ENCODE measurements at places on chromosomes 7 and 10. TPM values are rescaled to one million over a fixed set of nuclear protein-coding genes. Genes with fewer than 3 reads are reported as not detected.

GRCh38 chr7:19181634-19182033 is 36.4 kb upstream of the FERD3L start:
- no peaks in the 10 kb centered on the region for H3K27me3 ChIP-seq
- no peaks in the 10 kb centered on the region for H3K4me1 ChIP-seq
- no peak overlapping the region for H3K27ac ChIP-seq
- no peak overlapping the region for H3K4me3 ChIP-seq
- DNase-seq, result peak; percentile 30

GRCh38 chr10:66414943-66415342 is 510.9 kb upstream of the LRRTM3 start:
- no peaks in the 10 kb centered on the region for H3K36me3 ChIP-seq
- no peak overlapping the region for H3K4me3 ChIP-seq
- H3K4me1 ChIP-seq, result no peaks in the 10 kb centered on the region

GRCh38 chr7:151250181-151251132 is 2.0 kb upstream of the SMARCD3 start:
- H3K4me1 ChIP-seq, result peaks cover 42% of the 10 kb centered on the region
- DNase-seq, result no peak
- H3K4me3 ChIP-seq, result no peak overlapping the region
- no peak overlapping the region for H3K27ac ChIP-seq
- no peaks in the 10 kb centered on the region for H3K36me3 ChIP-seq

DNA sequence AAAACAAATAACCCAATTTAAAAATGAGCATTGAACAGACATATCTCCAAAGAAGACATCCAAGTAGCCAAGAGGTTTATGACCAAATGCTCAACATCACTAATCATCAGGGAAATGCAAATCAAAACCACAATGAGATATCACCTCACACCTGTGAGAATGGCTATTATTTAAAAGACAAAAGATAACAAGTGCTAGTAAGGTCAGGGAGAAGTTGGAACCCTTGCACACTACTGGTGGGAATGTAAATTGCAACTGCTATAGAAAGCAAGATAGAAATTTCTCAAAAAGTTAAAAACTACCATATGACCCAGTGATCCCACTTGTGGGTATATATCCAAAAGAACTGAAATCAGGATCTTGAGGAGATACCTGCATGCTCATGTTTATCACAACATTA is 49.5 kb downstream of the SGMS1 start:
- H3K27me3 ChIP-seq, result no peaks in the 10 kb centered on the region
- no peak overlapping the region for H3K4me3 ChIP-seq

DNA sequence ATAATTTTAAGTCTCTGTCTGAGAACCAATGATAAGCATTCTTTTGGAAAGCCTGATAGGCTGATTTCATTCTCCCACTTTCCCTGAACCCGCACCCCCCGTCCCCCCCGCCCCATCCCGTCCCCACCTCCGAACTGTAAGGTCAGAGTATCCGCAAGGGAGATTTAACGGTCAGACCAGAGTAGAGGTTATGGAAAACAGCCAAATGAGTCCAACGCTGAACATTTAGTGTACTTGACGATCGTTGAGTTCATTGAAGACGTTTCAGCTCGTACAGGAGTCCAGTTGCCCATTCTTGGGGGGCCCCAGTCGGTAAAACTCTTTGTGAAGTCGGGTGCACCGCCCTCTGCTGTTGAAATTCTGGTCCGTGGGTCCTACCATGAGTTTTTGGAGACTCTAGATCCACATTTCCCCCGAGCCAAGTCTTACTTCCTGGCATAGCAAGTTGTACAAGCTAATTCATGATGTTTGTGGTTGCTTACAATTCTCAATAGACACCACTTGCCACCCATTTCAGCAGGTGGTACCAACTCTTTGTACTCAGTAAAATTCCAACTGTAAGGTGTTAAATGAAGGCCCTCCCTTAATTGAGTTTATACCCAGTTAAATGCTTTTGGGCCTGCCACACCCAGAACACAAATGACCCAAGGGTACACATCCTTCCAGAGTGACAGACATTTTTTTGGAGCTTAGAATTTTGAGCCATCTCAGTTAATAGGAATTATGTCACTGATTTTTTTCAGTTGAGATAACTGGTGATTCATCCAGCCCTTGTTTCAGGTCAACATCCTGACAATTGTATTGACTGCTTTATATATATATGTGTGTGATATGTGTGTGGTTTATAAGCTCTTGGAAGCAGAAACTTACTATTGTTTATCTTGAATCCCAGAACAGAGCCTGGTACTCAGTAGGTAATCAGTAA is 1.2 kb downstream of the MARCHF5 start:
- H3K27me3 ChIP-seq, result no peaks in the 10 kb centered on the region
- peak overlapping the region; percentile 76 for H3K4me3 ChIP-seq
- H3K4me1 ChIP-seq, result peaks cover 5% of the 10 kb centered on the region
- peak; percentile 57 for DNase-seq
- peaks cover 3% of the 10 kb centered on the region for H3K36me3 ChIP-seq
- no peak overlapping the region for H3K27ac ChIP-seq

- no peaks in the 10 kb centered on the region for H3K27me3 ChIP-seq
- H3K27ac ChIP-seq, result no peak overlapping the region
- peaks cover 5% of the 10 kb centered on the region for H3K36me3 ChIP-seq
- DNase-seq, result no peak
- H3K4me3 ChIP-seq, result no peak overlapping the region
These were observed 155.8 kb downstream of the MLLT10 start for GRCh38 chr10:21689881-21690280.

DNA sequence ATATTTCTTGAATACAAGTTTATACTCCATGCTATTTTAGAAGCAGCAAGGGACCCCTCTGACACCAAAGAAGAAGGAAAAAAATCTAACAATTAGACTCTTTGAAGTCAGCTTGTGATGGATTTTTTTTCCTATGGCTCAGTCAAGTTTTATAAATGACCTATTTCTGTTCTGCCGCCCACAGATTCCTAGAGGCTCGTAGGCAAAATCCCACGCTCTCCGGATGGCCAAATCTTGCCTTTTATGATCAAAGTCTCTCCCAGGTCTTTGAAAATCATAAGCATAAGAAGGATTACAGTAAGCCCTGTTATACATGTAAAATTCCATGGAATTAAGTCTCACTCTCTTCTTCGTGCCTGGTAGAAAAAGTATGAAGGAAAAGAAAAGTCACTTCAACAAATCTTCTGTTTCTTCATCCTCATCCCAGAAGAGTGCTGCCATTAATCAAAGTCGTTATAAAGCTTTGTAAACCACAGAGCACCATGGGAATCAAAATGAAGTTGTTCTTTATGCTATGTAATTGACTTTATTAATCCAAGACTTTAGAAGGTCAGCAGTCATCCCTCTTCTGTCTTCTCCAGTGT is 33.1 kb downstream of the ASB13 start:
- H3K27ac ChIP-seq, result no peak overlapping the region
- no peak for DNase-seq
- peaks cover 5% of the 10 kb centered on the region for H3K4me1 ChIP-seq

GRCh38 chr7:152860310-152860709 is 100.8 kb downstream of the ACTR3B start:
- no peaks in the 10 kb centered on the region for H3K27me3 ChIP-seq
- H3K4me1 ChIP-seq, result no peaks in the 10 kb centered on the region
- no peak for DNase-seq
- peaks cover 5% of the 10 kb centered on the region for H3K36me3 ChIP-seq

DNA sequence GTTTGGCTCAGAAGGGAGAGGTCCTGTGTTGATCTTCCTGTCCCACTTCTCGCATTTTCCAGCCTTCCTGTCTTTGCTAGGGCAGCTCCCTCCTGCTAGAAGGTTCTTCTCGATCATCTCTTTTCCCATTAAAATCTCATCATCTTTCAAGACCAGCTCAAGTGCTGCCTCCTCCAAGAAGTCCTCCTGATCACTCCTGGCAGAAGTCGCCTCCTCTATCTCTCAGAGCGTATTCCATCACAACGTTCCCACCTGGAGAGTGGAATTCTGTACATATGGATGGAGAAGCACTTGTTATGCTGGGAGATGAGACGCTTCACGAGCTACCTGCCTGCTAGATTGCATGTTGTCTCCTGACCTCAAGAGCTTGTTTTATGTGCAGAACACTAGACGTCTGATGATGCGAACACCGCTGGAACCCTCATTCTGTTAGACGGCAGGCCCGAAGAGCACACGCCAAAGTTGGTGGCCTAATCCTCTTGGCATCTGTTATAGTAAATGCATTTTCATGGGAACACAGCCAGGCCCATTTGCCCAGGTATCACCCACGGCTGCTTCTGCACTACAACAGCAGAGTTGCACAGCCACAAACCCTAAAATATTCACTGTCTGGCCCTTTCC is 68.0 kb upstream of the INSIG1 start:
- peaks cover 11% of the 10 kb centered on the region for H3K4me1 ChIP-seq
- H3K36me3 ChIP-seq, result no peaks in the 10 kb centered on the region
- H3K27ac ChIP-seq, result peak overlapping the region; percentile 20
- no peak for DNase-seq

DNA sequence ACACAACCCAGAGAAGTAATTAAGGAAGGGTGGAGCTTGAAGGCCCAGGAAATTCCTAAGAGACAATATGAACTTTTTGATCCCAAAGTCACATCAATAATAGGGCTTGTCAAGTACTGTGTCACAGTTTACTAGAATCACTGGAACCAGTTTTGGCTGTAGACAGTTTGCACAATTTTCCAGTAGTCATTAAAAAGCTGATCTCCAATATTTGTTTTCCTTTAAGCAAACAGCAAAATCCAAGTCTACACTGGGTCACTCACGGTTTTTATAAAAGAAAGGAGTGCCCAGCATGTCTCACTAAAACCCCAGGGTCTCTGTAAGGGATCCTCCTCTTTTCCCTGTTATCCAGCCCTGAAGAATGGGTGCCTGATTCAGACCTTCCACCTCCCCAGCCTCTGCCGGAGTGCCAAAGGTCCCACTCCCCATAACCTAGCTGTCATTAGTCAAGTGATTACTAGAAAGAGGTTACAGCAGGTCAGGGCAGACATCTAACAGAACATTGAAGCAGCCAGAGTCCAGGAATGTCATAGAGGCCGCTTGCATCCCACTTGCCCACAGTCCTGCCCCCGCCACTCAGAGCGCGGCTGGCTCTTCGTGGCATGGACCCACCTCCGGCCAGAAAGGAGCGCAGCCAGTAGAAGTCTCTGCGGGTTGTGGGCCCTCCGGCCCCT is 552 bp downstream of the SLC25A16 start:
- peak overlapping the region; percentile 47 for H3K27ac ChIP-seq
- no peak for DNase-seq
- H3K27me3 ChIP-seq, result no peaks in the 10 kb centered on the region
- peaks cover 3% of the 10 kb centered on the region for H3K36me3 ChIP-seq

- no peaks in the 10 kb centered on the region for H3K27me3 ChIP-seq
- no peaks in the 10 kb centered on the region for H3K4me1 ChIP-seq
- peaks cover 14% of the 10 kb centered on the region for H3K36me3 ChIP-seq
These were observed 112.7 kb upstream of the AMPH start for GRCh38 chr7:38743899-38744298.

DNA sequence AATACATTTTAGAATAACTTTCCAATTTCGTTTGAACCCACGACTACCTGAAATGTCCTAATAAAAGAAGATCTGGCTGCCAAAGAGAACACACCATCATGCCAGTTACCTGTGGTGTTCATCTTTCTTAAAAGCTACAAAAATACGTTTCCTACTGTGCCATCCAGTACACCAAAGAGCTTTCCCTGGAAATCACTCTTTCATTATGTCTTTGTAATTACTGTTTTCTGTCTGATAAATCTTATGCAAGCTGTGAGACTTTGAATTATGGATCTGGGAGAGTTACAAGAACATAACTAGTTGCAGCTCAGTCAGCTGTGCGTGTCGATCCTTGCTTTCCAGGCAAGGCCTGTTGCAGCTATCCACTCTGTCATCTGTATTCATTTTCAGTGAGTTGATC is 12.5 kb upstream of the POM121L12 start:
- DNase-seq, result no peak
- no peaks in the 10 kb centered on the region for H3K4me1 ChIP-seq
- no peaks in the 10 kb centered on the region for H3K27me3 ChIP-seq
- no peak overlapping the region for H3K27ac ChIP-seq

DNA sequence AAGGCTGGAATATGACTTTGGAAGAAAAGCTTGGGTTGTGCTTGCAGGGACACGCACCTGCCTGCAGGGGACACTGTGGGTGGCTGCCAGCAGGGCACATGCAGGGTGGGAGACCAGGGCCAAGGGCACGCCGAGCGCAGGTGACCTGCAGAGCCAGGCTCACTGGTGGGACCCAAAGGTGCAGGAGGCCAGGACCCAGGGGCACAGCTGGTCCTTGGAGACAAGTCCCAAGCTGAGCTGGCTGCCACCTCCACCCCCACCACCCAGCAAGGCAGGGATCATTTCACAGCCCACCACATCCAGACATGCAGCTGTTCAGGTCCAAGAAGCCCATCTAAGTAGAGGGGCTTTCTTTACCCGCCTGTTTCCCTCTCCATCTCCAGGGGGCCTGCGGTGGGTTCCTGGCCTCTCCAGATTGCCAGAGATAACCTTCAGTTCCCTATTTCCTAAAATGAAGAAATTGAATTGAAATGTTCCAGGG is 13.8 kb upstream of the CLIP2 start:
- no peak overlapping the region for H3K4me3 ChIP-seq
- H3K27me3 ChIP-seq, result no peaks in the 10 kb centered on the region
- H3K36me3 ChIP-seq, result no peaks in the 10 kb centered on the region
- peaks cover 12% of the 10 kb centered on the region for H3K4me1 ChIP-seq
- H3K27ac ChIP-seq, result no peak overlapping the region

Gene NUTM2E
- total RNA-seq, result not detected

Gene AGAP5
- 1.8 TPM for total RNA-seq

Gene ZNF117
- 2.9 TPM for total RNA-seq

Gene SLC16A9
- total RNA-seq, result 0.18 TPM

Gene AKR1C2
- 0.36 TPM for total RNA-seq

Gene MMS19
- total RNA-seq, result 70.1 TPM

Gene MMD2
- total RNA-seq, result not detected
